B cell (primary cell): ENCODE measurements at places on chromosomes 6 and 20.

DNA sequence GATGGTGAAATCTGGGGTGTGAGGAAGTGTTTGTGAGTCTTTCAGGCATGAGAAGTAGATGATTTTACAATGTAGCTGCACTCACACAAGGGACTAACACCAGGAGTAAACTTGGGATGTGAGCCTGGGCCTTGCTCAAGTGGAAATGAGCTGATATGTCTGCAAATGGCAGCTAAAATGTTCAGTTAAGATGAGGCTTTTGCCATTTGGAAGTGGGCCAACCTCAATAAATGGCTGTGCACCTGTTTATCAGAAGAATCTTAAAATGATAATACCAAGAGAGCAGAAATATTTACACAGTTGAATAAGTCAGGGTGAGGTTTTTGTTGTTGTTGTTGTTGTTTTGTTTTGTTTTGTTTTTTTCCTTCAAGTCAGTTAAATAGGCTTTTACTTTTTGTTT, 25.7 kb upstream of the KLHL31 start:
- H3K4me1 ChIP-seq, result no peaks in the 10 kb centered on the region
- no peak for DNase-seq
- H3K36me3 ChIP-seq, result no peaks in the 10 kb centered on the region
- H3K27me3 ChIP-seq, result no peaks in the 10 kb centered on the region
- H3K4me3 ChIP-seq, result no peak overlapping the region

DNA sequence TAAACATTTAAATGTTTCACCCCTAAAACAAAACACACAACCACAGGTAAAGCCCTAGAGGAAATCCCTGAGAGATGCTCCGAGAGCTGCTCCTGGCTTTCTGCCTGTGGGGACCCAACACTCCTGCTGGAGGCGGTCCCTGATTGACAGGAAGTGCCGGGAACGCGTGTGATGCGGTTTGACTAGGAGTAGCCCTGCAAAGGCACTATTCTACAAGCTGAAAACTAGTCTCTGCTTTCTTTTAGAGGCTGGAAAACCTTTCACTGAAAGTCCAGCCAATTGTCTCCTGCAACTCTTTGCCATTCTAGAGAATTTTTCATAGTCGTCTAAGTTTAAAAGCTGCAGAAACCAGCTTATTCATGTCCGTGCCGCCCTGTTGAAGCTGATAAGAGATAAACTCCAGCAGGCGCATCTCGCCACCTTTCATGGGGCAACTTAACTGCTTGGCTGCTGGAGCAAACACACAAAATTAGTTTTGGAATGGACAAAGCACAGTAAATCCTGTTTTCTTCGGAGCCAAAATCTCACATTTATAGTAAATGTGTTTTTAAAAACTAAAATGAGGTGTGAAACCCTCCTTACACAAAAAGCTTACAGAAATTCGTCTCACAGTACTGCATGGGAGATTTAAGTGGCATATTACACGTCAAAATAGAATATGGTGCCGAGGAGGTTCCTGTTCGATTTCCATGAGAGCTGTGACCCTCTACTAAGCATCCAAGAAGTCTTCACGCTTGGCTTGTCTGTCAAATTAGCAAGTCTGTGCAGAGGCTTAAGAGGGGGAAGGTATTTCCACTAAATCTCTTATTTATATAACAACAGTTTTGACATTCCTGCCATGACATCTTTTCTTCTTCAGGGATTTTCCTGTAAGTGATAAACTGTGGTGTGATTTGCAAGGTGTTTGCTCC, 46.9 kb downstream of the DACT2 start:
- H3K36me3 ChIP-seq, result no peaks in the 10 kb centered on the region
- no peak for DNase-seq
- H3K4me1 ChIP-seq, result no peaks in the 10 kb centered on the region
- H3K27me3 ChIP-seq, result no peaks in the 10 kb centered on the region

DNA sequence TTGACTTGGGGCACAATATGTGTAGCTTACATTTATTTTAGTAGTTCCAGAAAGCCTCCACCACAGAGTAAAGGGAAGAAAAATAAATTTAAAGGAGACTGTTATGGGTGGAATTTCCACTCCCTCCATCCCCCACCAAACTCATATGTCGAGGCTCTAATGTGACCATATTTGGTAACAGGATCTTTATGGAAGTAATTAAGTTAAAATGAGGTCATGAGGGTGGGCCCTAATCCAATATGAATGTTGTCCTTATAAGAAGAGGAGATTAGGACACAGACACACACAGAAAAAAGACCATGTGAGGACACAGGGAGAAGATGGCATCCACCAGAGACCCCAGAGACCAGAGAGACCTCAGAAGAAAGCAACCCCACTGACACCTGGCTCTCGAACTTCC, 189.7 kb downstream of the EDN1 start:
- H3K27me3 ChIP-seq, result no peaks in the 10 kb centered on the region
- no peak for DNase-seq
- H3K4me3 ChIP-seq, result no peak overlapping the region
- no peaks in the 10 kb centered on the region for H3K36me3 ChIP-seq
- no peak overlapping the region for H3K27ac ChIP-seq
- H3K4me1 ChIP-seq, result peaks cover 7% of the 10 kb centered on the region

DNA sequence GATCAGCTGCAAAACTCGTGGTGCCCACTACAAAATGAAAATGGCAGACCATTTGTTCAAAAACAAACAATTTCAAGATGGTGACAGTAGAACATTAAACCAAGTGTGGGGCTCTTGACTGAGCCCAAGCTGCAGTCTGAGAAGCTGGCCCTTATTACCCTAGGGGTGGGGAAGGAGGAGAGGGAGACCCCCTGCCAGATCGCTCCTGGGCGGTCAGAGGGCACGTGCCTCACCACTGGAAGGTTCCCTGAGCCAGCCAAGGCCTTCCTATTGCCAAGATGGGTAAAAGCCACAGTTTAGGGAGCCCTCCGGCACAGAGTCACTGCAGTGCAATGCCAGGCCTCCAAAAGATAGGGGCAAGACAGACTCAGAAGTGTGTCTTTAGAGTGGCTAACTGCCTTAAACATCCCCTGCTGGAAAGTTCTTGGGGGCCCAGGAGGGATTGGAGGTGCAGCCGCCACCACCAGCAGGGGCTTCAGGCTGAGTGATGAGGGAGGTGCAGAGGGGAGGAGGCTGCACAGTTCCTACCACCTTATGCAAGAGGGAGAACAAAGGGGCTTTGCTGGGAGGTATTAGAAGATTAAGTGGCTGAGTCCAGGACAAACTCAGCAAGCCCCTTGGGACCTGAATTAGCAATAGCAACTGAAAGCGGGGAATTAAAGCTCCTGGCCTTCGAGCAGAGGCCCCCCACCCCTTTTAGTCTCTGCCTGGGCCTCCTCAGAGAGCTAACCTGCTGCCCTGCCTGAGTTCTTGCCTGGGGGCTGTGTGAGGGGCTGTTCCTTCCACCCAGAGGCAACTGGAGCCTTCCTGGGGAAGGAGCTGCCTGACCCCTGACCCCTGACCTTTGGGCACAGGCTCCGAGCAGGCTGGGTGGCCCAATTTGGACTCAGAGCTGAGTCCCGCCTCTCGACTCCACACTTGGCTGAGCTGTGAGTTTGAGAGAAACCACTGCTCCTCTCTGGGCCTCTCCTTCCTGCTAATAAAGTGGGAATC, 88.4 kb downstream of the VEGFA start:
- H3K4me1 ChIP-seq, result no peaks in the 10 kb centered on the region
- H3K4me3 ChIP-seq, result no peak overlapping the region
- H3K27ac ChIP-seq, result no peak overlapping the region
- no peaks in the 10 kb centered on the region for H3K36me3 ChIP-seq

- no peaks in the 10 kb centered on the region for H3K4me1 ChIP-seq
- no peak for DNase-seq
Observed at GRCh38 chr6:105301756-105302616, 100.9 kb downstream of the PREP start.

DNA sequence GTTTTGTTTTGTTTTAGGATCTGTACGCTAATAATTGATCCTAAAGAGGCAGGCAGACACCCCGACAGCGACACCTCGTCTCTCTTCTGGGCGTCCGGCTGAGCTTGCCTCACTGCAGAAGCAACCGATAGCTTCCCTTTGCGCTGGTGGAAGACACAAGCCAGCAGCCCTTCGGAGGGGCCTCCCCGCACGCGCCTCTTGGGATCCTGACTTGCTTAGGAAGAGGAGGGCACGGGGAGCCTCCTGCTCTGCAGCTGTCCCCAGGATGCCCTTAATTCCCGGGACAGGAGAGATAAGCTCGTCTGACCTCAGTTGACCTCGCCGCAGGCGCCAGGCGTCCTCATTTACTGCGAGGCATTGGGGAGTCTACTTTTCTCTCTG, 94.0 kb downstream of the CD83 start:
- DNase-seq, result no peak
- H3K36me3 ChIP-seq, result no peaks in the 10 kb centered on the region
- peak overlapping the region; percentile 89 for H3K27ac ChIP-seq
- no peaks in the 10 kb centered on the region for H3K27me3 ChIP-seq
- peaks cover 33% of the 10 kb centered on the region for H3K4me1 ChIP-seq
- peak overlapping the region; percentile 73 for H3K4me3 ChIP-seq

GRCh38 chr6:141307309-141307998, 825.3 kb upstream of the GJE1 start:
- no peak overlapping the region for H3K27ac ChIP-seq
- no peaks in the 10 kb centered on the region for H3K27me3 ChIP-seq
- no peaks in the 10 kb centered on the region for H3K4me1 ChIP-seq
- H3K36me3 ChIP-seq, result no peaks in the 10 kb centered on the region

DNA sequence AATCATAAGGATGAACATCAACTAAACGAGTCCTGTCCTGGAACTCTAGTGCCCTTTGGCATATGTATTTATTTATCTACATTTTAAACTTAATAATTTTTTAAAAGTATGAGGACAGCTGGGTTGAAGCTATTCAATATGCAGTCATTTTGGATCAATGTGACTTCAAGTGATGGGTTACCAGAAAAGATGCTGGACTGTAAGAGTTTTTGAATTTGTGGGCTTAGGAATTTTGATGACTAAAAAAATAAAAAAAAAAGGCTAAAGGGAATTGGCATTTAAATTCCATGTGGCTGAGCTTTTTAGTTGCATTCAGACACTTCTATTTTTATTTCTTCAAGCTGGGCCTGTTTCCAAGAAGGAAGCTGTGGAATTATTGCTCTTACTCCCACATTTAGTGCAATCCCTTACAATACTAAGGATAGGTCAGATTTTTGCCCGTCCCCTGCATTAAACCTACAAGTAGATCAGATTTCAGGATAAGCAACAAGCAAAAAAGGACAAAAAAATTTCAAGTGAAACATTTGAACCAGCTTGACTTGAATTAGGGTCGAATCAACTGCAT, 704.2 kb upstream of the CITED2 start:
- H3K27me3 ChIP-seq, result no peaks in the 10 kb centered on the region
- no peaks in the 10 kb centered on the region for H3K4me1 ChIP-seq
- no peak overlapping the region for H3K27ac ChIP-seq
- H3K4me3 ChIP-seq, result no peak overlapping the region
- no peaks in the 10 kb centered on the region for H3K36me3 ChIP-seq
- no peak for DNase-seq

DNA sequence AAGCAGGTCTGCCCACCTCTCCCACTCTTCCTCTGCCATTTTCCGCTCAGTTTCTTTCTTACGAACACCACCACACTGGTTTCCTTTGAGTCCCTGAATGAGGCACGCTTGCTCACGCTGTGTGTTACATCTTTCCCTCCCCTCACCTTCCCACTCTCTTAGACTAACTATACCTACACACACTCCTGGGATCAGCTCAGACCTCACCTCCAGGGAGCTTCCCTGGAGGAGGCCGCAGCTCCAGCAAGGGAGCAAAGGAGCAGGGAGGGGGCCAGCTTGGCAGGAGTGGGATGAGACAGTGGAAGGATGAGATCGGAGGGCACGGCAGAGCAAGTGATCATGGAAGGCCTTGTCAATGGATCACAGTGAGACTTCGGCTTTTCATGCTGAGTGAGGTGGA, 28.3 kb upstream of the B4GALT5 start:
- H3K4me1 ChIP-seq, result no peaks in the 10 kb centered on the region
- H3K27me3 ChIP-seq, result no peaks in the 10 kb centered on the region
- H3K4me3 ChIP-seq, result no peak overlapping the region
- DNase-seq, result no peak
- H3K27ac ChIP-seq, result no peak overlapping the region

- no peaks in the 10 kb centered on the region for H3K27me3 ChIP-seq
- no peak for DNase-seq
Observed at GRCh38 chr6:116431964-116432595, 29.1 kb upstream of the CALHM6 start.

- no peaks in the 10 kb centered on the region for H3K27me3 ChIP-seq
- DNase-seq, result no peak
- no peaks in the 10 kb centered on the region for H3K4me1 ChIP-seq
Observed at GRCh38 chr6:90870561-90870960, 283.7 kb upstream of the MAP3K7 start.
